ENCODE measurements at places on chromosomes 16 and 17.

- no peak for DNase-seq
Observed at GRCh38 chr17:79530361-79531105, 80.3 kb downstream of the RBFOX3 start.

- DNase-seq: no peak
Observed at GRCh38 chr17:31654936-31655335, 204.1 kb downstream of the COPRS start.

GRCh38 chr17:48727415-48728175, 955 bp downstream of the HOXB13 start:
- no peak for DNase-seq

DNA sequence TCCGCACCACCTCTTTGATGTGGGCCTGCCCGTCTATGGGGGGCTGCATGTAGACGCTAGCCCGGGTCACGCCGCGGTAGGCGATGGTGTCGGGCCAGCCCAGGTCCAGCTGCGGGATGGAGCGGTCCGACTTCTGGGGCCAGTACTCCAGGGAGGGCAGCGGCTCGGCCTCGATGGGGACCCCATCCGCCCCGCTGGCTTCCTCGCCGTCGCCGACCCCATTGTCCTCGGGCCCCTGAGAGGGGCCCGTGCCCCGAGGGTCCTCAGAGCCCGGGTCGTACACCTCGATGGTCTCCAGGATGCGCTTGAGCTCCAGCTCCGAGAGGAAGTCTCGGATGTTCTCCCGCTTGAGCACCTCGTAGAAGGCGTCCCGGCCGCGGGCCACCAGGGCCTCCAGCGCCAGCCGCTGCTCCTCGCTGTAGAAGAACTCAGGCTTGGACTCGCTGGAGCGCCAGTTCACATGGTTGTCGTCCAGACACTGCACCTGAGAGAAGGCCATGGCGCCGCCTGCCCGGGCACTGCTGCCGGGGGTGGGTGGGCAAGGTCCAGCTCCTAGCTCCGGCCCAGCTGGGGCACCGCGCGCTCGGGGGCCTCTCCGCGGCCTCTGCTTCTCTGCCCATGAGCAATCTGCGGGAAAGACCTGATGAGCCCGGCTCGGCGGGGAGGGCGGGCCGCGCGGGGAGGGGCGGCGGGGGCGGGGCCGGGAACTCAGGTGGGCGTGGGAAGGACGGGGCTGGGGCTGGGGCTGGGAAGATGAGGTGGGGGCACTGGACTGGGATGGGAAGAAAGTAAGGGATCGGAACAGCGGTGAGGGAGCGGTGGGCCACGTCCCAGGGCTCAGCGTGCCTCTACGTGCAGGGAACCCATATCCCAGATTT, 782 bp downstream of the FAM83G start:
- no peak for DNase-seq

- DNase-seq: no peak
Observed at GRCh38 chr17:699345-699744, 15.3 kb downstream of the VPS53 start.

DNA sequence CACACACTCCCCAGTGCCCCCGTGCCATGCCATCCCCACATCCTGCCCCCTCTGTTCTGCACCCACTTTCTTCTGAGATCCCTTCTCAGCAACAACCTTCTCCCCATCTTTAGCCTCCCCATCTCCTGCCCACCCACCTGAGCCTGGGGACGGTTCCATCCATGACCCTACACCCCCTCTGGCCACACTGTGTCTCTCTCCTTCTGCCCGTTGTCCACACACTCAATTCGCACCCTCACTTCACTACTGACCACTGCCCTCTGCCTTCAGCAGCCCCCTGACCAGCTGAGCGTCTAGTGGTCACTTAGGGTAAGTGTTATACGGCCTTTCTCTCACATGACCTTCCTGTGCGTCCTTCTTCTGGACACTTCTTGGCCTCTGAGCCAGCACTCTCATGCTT, 6.1 kb downstream of the ARHGAP27 start:
- no peak for DNase-seq

DNA sequence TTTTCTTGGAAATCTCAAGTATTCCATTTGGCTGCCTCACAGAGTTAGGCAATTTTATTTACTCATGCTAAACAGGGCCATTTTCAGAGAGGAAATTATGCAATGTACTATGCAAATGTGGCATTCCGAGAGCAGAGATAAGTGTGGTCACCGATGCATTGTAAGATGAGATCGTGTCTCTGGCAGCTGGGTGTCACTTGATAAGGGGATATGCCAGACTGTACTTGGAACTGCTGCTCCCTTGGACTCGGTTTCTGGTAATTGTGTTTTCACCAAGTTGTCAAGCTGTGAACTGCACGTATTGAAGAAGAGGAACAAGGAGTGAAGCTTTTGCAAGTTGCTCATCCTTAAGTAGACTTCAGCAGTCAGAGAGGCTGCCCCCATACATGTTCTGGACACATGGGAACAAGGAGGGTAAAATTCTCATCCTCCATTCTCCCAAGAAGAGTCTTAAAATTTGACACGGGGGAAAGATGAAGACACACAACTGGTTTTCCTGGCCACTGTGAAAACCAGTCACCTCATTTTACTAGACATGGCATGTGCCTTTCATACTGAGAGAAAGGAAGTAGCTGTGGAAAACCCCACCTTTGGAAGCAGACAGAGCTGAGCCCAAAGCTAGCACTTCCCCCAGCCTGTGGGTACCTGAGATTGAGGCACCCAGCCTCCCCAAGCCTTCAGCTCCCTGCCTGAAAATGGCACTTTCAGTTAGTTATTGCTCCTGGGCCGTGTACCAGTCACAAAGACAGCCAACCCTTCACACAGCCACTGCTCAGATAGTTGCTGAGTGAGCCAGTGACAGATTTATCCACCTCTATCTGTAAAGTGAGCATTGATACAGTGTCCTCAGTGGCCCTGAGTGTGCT, 150.7 kb downstream of the SOCS1 start:
- no peak for DNase-seq

GRCh38 chr17:67266496-67266895, 21.5 kb upstream of the HELZ start:
- DNase-seq: no peak

DNA sequence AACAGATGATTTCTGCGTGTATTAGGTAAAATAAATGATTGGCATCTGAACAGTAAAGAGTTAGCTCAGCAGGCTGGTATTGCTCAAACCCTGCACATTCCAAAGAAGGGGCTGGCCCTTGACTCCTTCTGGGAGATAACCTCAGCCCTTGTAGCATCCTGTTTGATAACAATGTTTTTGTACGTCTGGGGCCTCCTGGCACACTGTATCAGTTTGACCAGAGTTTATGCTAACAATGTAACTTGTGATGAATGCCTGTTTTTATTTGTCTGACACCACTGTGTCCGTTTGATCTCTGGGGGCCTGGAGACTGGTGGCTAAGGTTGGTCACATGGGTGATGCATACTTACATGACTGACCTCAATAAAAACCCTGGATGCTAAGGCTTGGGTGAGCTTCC, 43.8 kb upstream of the NDRG4 start:
- no peak for DNase-seq

GRCh38 chr17:60059082-60059481, 19.6 kb downstream of the HEATR6 start:
- no peak for DNase-seq

DNA sequence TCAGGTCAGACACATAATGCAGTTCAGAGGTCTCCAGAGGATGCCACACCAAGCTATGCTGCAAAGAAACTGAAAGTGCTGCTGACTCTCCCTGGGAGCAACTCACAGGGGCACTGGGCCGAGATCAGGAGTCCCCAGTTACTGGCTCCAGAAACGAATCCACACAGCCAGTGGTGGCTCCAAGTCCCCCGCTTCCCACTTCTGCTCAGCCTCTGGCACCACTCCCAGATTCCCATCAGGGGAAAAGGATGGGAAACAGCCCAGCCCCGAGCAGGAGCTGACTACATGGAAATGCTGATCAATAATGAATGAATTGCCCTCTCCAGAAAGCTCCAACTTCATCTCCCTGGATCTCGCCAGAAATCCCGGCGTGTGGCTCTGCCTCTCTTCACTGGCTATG, 62.3 kb upstream of the CDH5 start:
- DNase-seq: no peak

- DNase-seq: no peak
Observed at GRCh38 chr17:78541488-78542206, 35.5 kb downstream of the DNAH17 start.

DNA sequence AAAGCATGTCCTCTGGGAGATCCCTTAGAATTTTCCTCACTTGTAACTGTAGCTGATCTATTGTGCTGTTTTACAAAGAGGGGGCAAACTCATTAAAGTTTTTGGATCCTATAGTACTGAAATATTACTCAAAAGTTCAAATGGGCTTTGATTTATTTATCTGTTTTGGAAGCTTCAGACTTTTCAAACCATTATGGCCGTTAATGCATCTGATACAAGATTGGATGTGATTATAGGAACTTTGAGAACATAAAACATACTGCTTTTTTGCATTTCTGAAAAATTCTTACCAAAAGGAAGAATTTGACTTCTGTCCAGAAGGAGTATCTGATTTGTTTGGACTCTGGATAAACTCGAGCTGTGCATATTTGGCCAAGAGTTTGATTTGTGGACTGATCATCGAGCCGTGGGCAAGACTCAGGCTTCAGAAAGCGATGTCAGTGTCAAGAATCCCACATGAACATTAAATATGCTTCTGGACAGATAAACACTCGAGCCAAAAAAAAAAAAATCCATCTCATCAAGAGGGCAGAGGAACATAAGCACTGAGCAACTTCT, 8.2 kb upstream of the MARCHF10 start:
- no peak for DNase-seq

GRCh38 chr16:74611721-74612120, 4.8 kb upstream of the GLG1 start:
- DNase-seq: no peak

DNA sequence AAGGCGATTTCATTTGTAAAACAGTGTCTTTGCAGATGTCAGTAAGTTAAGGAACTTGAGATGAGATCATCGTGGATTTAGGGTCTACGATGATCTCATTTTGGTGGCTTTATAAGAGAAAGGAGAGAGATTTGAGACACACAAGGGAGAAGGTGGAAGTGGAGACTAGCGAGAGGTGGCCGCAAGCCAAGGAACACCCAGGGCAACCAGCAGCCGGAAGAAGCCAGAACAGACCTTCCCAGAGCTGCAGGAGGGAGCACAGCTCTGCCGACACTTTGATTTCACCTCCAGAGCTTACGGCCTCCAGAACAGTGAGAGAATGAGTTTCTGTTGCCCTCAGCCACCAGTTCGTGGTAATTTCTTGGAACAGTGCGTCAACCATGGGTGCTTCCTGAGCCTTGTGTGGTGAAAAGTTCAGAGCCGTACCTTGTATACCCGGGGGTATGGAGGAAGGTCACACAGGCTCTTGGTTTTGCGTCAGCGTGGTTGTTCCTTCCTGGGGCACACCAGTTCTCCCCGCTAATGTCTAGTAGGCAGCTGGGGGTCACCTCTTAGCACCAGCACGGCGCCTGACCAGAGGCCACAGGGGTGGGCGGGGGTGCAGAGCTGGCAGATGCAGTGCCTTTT, 12.9 kb upstream of the SEC14L1 start:
- no peak for DNase-seq

DNA sequence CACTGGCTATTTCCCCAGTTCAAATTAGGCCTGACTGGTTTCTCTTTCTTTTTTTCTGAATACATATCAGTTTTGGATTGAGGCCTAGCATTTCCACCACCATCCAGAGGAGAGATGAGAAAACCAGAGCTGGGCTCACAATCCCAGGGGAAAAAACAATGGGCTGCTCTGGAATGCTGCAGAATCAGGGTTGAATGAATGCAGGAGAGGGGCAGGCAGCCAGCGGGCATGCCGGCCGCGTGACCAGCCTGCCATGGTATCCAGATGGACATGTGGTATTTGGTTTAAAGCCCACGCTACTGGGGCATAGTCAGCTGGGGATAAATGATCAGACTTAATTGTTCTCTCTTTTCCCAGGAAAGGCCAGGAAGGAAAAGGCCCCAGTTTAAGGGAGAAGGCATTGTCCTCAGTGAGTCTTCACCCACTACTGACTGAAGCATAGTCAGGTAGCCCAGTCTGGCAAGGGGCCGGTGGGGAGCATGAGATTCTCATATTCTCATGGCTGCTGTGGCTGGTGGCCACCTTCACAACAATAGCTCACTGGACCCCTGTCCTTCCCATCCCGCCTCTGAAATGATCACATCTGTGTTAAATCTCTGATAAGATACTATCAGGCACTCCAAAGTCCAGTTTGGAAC, 38.7 kb upstream of the RHOT1 start:
- DNase-seq: no peak

DNA sequence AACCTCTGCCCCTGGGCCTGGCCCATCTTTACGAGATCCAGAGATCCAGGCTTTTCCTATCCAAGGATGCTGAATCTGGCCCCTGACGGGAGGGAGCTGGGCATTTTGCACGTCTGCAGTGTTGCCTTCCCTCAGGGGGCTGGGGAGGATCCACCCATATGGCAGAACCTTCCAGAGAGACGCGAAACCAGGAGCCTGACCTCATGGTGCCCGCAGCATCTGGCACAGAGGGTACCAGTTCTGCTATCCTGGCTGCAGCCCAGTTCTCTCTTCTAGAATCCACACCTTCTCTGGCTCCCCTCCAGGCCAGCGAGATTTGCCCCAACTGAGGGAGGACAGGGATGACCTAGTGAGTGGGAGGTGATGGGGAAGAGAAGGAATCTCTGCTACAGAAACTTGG, 20.5 kb upstream of the ZNF652 start:
- no peak for DNase-seq

DNA sequence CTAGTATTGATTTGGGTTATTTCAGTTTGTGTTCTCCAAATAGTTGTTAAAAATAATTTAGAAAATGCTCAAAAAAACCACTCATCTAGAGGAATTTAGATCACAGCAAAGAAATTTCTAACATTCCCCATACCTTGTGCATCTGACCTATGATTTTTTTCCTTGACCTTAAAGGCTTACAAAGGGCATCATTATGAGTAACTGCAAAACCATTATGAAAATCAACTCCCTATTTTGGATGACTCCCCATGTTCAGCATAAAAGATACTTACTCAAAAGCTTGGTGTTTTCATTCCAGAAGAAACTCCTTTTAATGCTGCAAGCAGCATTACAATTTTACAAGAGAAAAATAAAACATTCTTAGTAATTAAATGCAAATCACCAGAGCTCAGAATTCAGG, 83.2 kb downstream of the GRIN2A start:
- no peak for DNase-seq

DNA sequence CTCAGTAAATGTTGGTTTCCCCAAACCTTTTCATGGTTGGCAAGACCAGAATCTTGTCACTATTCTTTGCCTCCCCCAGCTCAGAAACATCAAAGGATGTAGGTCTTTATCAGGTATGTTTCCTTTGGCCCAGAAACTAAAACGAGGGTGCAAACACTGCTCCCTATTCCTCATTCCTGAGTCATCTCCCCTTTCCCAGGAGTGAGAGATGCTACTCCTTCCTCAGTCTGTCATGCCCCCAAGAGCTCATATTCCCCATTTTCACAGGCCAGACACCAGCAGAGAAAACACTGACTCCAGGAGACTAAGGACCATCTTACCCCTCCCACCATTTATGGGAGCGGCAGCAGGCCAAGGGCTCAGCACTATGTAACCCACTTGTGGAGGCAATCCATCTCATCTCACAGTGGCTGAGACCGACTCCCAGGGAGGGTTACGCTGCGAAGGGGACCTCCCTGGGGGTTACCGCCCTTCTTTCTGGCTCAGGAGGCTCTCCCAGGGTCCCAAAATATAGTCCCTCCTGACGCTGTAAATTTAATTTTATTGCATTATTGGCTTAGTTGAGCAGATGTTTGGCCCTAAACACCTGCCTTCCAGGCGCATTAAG, 1.5 kb downstream of the GEMIN4 start:
- DNase-seq: no peak

GRCh38 chr17:13825526-13826040, 223.9 kb upstream of the HS3ST3A1 start:
- no peak for DNase-seq

- DNase-seq: no peak
Observed at GRCh38 chr16:1433756-1434155, 2.9 kb downstream of the PERCC1 start.

Data from SHP77 treated with DMSO at 0.1 percent for 48 hours (cell line).